DMS79 treated with DMSO at 0.1 percent for 48 hours (cell line): ENCODE measurements at places on chromosomes 11 and 22.
A peak's percentile ranks its signal among the peaks of the same experiment; 100 is the strongest.

DNA sequence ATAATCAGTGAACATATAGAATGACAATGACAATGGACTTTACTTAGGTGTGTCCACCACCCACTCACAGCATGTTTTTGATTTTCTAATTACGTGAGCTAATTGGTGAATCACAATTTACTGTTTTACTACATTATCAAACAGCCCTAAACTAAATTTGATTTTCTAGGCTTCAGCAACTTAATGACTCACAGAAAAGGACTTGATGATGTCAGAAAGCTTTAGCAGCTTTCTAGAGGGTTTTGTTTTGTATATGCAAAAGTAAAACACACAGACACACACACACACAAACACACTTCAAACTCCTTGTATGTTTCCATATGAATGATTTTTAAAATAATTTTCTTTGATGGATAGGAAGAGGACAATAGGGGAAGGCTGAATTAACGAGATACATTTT is 878.6 kb upstream of the CCDC90B start:
- DNase-seq, result no peak

DNA sequence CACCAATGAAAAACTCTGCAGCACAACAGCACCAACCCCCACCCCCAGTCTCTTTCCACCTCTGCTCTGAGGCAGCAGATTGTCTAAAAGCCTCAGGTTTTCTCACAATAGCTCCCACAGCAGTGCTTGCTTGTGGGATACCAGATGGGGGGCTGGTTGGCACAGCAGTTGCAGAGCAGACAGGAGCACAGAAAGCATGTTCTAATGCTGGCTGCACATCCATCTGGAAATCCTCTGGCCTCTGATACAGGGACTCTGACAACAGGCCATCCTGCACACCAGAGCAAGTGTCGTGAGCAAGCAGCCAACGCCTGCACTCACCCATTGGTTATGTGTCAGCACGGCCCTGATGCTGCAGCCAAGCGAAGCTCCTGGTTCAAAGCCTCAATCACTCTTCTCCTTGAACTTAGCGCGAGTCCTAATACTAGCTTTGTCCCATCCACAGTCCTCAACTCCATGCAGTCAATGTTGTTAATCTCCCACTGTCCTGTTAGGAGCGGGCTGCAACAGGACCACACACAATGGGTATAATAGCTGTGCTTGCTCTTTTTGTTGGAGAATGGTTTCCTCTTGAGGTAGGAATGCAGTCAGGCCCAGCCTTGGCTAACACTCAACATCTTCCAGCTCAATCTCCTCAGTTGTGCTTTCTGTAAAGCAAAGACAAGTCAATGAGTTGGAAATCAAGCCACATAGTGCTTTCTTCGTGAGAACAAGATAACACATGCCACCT is 30.3 kb downstream of the VSTM5 start:
- DNase-seq, result no peak

DNA sequence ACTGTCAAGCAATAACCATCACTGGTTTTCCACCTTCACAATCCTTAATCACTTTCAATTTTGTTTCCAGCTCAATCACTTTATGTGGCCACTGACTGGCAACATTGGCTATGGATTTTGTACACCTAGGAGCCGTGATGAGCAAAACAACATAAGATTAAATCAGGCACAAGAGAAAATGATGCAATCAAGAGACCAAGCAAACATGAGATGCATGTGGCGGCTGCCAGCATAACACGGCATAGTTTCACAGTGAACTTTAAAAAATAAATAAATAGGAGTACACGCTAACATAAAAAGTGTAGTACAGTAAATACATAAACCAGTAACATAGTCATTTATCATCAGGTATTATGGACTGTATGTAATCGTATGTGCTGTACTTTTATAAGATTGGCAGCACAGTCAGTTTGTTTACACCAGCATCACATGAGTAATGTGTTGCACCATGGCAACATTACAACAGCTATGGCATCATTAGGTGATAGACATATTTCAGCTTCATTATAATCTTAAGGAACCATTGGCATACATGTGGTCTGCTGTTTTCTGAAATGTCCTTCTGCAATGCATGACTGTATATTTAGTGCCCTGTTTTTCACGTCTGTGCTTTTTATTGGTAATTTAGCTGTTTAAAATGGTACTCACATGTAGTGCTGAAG is 83.3 kb upstream of the PRDM11 start:
- DNase-seq, result no peak

GRCh38 chr22:49632199-49633009 is 195.3 kb downstream of the BRD1 start:
- peak; percentile 47 for DNase-seq

GRCh38 chr11:104390651-104391050 is 226.7 kb upstream of the PDGFD start:
- no peak for DNase-seq

GRCh38 chr11:12123799-12124198 is 13.4 kb downstream of the MICAL2 start:
- no peak for DNase-seq

GRCh38 chr11:134761386-134761785 is 349.3 kb upstream of the B3GAT1 start:
- no peak for DNase-seq

- DNase-seq, result no peak
Measured at GRCh38 chr11:78325274-78325781, 92.3 kb downstream of the GAB2 start.

DNA sequence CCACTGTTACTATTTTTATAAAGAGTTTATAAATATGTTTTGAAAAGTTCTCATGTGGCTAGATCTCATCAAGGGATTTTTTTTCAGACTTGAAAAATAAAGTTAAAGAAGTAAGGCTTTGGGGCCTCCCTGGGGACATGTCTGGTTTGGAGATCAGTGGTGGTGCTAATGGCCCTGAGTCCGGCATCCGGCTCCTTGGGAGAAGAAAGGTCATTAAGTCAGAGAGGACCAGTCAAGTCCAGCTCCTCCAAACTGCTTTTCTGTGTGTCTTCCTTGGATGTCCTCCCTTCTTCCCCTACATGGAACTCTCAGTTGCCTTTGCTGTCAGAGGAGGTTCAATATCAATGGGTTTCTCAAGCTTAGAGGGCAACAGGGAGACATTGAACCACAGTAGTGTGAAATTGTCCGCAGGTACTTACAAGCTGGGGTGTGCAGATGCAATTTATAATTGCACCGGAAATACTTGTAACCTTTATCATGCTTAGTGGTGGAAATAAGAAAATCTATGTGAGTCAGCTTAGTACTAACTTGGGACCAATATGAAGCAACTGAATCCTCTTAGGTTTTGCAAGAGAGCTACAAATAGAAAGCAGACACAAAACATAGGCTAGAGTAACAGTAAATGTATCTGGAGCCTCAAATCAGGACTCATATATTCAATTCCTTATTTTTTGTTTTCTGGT is 144.3 kb downstream of the TEAD1 start:
- DNase-seq, result no peak

DNA sequence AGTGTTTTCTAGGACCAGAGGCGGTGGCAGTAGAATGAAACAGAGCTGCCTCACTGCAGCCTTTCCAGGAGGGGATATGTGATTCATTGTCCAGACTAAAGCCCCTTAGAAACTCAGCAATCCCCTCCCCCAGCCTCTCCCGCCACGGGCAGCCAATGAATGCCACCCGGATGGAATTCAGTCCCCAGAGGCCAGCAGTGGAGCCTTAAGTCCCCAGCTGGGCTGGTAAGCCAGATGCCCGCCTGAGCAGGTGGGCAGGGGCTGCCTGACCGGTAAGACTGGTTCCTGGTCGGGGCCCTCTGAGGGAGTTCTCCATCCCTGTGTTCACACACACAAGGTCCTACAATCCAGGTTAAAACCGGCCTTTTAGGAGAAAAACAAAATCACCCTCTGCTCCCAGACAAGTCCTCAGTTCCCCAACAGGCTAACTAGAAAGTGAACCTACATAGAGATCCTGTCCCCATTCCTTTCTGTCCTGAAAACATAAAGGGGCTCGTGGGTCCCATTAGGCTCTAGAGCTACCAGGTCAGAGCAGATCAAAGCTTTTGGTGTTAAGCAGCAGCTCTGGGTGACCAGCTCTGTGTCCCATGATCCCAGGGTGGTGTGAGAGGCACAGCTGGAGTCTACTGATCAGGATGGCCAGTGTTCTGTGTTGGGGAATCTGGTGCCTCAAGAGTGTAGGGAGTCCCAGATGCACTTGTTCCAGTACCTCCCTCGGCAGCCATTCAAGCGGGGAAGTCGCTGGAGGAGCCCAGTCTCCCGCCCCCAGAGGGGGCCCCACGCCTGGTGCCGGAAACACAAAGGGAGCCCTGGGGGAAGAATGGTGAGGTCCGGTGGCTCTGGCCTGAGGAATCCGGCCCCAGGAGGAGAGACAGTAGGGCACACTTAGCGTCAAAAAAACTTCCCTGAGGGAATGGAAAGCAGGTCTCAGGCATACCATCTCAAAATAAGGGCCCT is 2.6 kb downstream of the PATZ1 start:
- DNase-seq, result peak; percentile 76

DNA sequence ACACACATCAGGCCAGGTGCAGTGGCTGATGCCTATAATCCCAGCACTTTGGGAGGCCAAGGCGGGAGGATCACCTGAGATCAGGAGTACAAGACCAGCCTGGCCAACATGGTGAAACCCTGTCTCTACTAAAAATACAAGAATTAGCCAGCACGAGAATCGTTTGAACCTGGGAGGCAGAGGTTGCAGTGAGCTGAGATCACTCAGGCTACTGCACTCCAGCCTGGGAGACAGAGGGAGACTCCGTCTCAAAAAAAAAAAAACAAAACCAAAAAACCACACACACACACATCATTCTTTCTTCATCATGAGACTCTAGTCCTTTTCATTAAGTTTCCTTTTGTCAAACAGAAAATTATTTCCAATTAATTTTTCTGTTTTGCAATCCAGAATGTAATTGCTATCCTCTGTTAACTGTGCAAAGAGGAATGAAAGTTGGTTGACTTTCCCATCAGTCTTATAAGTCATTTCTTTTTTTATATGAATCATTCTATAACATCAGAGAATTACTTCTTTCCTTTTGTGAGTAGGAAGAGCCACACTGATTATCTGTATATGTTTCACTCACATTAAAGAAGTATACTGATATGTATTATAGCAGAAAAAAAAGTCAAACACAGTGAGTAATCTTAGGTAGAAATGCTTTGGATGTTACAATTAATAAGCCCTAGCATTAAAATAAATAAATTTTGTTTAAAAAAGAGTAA is 52.2 kb downstream of the HORMAD2 start:
- DNase-seq, result no peak

DNA sequence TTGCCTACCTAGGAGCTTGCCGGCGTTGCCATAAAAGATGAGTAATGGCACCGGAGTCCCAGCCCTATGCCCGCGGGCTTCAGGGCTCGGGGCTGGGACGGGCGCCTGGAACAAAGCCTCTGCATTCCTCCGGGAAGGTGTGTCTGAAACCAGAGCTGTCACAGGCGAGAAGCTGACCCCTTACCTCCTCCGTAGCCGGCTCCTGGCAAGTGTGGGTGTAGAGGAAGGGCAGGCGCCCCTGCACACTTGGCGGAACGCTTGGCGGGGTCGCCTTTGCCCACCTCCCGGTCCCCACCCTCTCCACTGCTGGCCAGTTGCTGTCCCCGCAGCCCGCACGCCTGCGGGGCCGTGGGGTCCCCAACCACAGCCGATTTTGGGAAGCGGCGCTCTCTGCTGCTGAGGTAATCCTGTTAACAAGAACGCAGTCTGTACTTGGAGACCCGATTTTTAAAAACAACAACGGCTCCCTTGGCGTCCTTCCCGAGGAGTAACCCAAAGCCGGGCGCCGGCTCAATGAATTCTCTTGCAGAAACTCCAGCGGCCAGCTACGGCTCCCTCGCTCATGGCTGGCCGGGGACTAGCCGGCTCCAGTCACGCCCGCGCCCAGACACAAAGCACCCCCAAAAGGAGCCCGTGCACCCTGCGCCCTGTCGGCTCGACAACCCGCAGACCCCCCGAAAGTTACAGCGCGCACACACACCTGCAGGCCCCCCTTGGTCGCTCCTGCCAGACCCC is 89.2 kb downstream of the PLEKHA7 start:
- peak; percentile 25 for DNase-seq

GRCh38 chr11:75850787-75851186 is 35.8 kb downstream of the UVRAG start:
- peak; percentile 24 for DNase-seq

DNA sequence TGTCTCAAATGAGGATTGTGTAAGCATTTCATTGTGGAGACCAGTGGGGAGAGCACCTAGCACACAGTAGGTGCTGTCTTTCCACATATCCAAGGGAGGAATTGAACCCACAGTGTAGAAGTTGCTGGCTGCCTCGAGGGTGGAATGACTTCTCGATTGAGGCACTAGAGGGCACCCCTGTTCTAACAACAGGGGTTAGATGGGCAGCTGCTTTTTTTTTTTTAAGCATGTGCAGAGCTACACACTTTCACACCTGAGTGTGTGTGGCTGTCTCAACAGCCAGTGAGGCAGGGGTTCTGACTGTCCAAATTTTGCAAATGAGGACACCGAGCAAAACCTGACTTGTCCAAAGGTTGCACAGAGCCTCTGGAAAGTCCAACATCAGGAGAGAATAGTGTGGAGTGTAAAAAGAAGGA is 118.2 kb upstream of the CRYBB3 start:
- peak; percentile 2 for DNase-seq

DNA sequence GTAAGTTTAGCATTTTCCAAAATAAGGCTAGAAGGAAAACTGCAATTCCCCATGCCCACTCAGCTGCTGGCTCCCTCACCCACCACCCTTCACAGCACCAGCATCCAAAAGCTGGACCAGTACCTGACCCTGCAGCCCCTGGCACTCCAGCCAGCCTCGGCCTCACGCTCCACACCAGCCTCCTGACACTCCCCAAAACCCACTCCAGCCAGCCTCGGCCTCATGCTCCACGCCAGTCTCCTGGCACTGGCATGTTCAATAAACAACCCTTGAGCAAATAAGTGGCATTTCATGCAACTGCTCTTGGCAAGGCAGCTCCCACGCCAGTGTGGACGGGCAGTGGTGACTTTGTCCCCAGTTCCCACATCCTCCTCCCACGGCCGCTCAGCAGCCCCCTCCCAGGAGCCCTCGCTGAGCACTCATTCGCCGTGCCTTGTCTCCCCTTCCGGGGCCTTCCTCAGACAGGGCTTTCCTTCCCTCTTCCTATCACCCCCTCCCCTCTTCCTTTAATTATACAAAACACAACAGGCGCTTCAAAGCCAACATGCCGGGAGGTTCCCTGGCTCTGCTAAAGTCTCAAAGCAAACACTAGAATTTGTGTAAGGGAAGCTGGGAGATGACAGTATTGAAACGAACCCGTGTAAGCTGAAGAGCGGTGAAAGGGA is 6.8 kb downstream of the TOLLIP start:
- DNase-seq, result no peak

GRCh38 chr11:76692956-76693355 is 22.4 kb upstream of the LRRC32 start:
- DNase-seq, result no peak

- DNase-seq, result peak; percentile 92
Measured at GRCh38 chr11:44564670-44565210, 723 bp upstream of the CD82 start.

- DNase-seq, result peak; percentile 16
Measured at GRCh38 chr11:46239801-46240061, 37.7 kb upstream of the CREB3L1 start.

GRCh38 chr22:47042116-47042825 is 279.8 kb downstream of the TBC1D22A start:
- DNase-seq, result no peak
